ENCODE measurements at places on chromosomes 3 and 15.
A peak's percentile ranks its signal among the peaks of the same experiment; 100 is the strongest.

DNA sequence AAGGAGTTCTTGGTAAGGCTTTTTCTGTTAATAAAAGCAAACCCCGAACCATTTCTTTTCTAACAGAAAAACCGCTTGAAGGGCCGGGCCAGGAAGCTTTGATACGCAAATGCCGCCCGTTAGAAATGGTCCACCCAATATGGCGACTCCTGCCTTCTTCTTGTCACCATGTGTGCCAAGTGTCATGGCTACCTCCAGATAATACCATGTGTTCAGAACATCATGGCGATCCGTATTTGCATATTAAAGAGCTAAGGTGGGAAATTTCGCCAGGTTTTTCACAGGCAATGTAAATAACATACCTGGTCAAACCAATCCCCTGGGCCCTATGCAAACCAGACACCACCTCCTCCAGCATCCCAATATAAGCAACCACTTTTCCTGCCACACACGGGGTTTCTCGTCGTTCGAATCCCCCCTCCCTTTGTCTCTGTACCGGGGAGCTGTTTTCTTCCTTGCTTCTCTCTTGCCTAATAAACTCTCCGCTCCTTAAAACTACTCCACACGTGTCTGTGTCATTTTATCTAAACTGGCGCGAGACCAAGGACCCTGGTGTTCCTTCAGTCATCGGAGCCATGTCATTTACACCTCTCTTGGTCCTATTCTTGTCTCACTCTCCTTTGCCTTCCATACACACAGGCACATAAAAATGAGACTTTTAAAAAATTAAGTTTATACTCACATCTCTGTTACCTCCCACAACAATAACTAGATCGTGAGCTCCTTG lies 34.5 kb downstream of the NCEH1 start:
- peaks cover 2% of the 10 kb centered on the region for H3K4me1 ChIP-seq
- no peak for DNase-seq
- no peak overlapping the region for H3K27ac ChIP-seq
- no peaks in the 10 kb centered on the region for H3K27me3 ChIP-seq
- no peak overlapping the region for H3K4me3 ChIP-seq

DNA sequence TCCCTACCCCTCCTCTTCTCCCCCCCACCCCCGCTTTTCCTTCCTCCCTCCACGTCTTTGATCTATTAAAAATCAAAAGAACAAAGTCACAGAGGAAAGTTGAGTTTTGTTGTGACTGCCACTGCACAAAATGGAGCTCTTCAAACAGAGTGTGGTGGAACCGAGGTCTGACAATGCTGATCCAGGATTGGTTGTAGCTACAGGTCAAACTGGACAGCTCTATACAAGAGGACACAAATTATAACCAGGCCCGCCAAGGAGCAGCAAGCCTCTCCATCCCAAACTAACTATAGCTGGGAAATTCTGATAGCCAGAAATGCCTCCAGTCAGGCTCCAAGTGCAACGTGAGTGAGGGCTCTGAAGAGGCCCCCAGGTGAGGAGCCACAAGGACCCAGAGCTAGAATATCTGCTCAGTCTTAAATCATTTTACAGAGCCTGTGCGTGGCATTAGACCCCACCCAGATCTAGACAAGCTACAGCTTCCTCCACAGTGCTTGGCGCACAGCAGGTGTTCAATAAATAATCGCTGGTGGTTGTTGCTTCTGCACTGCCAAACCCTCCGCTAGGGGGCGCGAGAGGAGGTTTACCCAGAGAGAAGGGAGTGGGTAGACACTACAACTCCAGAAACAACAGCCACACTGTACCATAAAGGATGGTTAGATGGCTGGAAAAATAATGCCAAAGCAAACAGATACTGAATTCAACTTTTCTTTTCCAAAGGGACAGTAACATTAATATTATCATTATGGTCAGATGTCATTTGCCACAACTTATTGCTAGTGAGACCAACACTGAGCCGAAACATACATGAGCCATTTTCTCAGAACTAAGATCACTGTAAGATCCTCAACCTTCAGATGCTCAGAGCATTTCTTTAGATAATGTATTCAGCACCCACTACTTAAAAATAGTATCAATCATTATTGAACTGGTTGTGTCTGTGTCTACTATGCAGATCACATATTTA lies 44.6 kb downstream of the ZIC4 start:
- H3K4me3 ChIP-seq, result no peak overlapping the region
- DNase-seq, result no peak
- H3K36me3 ChIP-seq, result peaks cover 3% of the 10 kb centered on the region
- H3K27ac ChIP-seq, result no peak overlapping the region

DNA sequence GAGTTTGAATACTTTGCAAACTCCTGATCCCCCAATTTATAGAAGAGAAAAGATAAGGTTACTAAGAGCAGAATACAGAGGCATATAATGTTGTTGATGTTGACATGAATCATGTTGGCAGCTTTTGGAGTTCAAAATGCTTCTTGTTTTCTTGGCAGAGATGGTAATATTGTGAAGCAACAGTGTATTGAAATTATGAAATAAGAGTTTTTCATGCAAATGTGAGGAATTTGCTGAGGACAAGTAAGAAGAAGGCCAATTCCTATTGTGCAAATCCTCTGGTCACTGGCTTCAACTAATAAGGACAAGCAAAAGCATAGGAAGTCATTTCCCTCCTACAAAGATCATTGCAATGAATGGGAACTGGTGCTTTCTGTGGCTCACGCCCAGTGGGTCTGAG lies 126.9 kb upstream of the CHL1 start:
- H3K27ac ChIP-seq, result no peak overlapping the region
- no peak overlapping the region for H3K4me3 ChIP-seq
- no peaks in the 10 kb centered on the region for H3K36me3 ChIP-seq
- peaks cover 11% of the 10 kb centered on the region for H3K27me3 ChIP-seq
- DNase-seq, result no peak

GRCh38 chr15:72147418-72147817 lies 29.2 kb downstream of the SENP8 start:
- H3K27ac ChIP-seq, result no peak overlapping the region
- H3K4me3 ChIP-seq, result no peak overlapping the region
- H3K27me3 ChIP-seq, result peaks cover 15% of the 10 kb centered on the region
- no peaks in the 10 kb centered on the region for H3K36me3 ChIP-seq
- H3K4me1 ChIP-seq, result no peaks in the 10 kb centered on the region

GRCh38 chr3:11306817-11307589 lies 34.8 kb downstream of the ATG7 start:
- no peak overlapping the region for H3K4me3 ChIP-seq
- peaks cover 24% of the 10 kb centered on the region for H3K4me1 ChIP-seq
- no peaks in the 10 kb centered on the region for H3K27me3 ChIP-seq
- H3K27ac ChIP-seq, result no peak overlapping the region

DNA sequence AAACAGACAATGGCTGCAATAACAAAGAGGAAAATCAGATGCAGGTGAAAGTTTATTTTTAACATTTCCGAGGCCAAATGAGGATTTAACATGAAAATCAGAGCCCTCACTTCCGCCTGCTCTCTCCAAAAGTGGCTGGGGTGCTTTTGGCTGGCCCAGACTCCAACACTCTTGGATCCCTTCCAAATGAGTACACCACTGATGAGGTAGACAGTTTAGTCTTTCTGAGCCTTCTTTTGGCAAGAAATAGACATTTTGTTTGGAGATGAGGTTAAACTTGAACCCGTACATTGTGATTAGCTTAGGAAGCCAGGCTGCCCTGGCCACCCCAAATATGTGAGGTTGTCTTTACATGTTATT lies 51.0 kb upstream of the TRA2B start:
- no peaks in the 10 kb centered on the region for H3K36me3 ChIP-seq
- peaks cover 2% of the 10 kb centered on the region for H3K4me1 ChIP-seq
- no peak for DNase-seq
- H3K4me3 ChIP-seq, result no peak overlapping the region
- no peak overlapping the region for H3K27ac ChIP-seq

- no peaks in the 10 kb centered on the region for H3K36me3 ChIP-seq
- no peak overlapping the region for H3K4me3 ChIP-seq
- H3K27ac ChIP-seq, result no peak overlapping the region
Measured at GRCh38 chr15:43519196-43519595, 1.8 kb downstream of the MAP1A start.

GRCh38 chr3:30107531-30107930 lies 498.9 kb upstream of the TGFBR2 start:
- no peaks in the 10 kb centered on the region for H3K27me3 ChIP-seq
- H3K27ac ChIP-seq, result no peak overlapping the region
- peaks cover 2% of the 10 kb centered on the region for H3K36me3 ChIP-seq
- no peak overlapping the region for H3K4me3 ChIP-seq
- DNase-seq, result no peak
- no peaks in the 10 kb centered on the region for H3K4me1 ChIP-seq

GRCh38 chr3:107826727-107827126 lies 264.1 kb downstream of the CD47 start:
- H3K4me1 ChIP-seq, result no peaks in the 10 kb centered on the region
- H3K4me3 ChIP-seq, result no peak overlapping the region
- peaks cover 2% of the 10 kb centered on the region for H3K27me3 ChIP-seq
- DNase-seq, result no peak
- no peak overlapping the region for H3K27ac ChIP-seq
- H3K36me3 ChIP-seq, result no peaks in the 10 kb centered on the region

DNA sequence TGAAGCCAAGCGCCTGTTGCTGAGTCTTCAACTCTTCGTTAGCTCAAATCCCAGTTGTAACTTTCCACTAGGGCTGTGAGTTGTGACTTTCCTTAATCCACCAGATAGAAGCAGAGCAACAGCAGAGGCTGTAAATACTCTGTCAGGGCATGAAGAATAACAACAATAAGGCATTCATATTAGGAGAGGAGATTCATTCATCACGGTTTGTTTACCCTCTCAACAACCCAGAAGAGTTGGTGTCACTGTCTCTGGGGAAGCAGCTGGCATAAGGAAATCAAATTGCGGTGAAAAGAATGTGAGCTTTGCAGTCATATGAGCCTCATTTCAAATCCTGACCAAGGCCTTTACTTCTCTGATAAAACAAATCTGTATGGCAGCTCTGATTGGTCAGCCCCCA lies 184.8 kb downstream of the SHQ1 start:
- no peak for DNase-seq
- peaks cover 44% of the 10 kb centered on the region for H3K27me3 ChIP-seq
- no peaks in the 10 kb centered on the region for H3K36me3 ChIP-seq
- no peak overlapping the region for H3K4me3 ChIP-seq
- no peak overlapping the region for H3K27ac ChIP-seq

DNA sequence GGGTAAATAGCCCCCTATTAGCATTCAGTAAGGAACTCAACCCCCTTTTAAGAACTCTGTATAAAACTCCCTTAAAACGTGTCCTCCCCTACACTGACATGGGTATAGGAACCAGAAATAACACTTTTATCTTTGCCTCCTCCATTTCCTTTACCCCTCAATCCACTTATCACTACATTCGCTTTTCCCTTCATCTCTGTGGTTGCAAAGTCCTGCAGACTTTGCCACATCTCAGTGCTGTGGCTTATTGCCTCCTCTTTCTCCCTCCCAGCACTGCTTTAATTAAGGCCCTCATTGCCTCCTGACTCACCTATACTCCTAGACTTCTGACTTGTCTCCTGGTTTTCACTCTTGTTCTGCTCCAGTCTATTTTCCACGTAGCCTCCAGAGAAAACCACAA lies 94.3 kb upstream of the GADL1 start:
- no peak overlapping the region for H3K27ac ChIP-seq
- no peak for DNase-seq
- H3K36me3 ChIP-seq, result no peaks in the 10 kb centered on the region
- H3K4me3 ChIP-seq, result no peak overlapping the region
- peaks cover 3% of the 10 kb centered on the region for H3K4me1 ChIP-seq

DNA sequence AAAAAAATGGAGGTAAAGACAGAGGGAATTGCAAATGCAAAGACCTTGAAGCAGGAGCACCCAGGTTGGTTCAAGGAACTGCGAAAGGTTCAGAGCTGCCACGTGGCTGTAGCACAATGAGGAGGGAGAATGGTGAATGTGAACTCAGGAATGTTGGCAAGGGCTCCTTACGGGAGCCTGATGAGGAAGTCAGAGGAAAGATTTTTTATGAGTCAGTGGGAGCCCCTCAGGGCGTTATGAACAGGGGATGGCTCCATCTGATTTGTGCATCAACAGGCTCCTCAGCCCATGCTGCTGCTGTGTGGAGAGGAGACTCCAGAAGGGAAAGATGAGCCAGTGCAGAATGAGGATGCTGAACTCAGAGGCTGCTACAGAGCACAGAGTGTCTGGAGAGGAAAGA lies 194.4 kb downstream of the ARRDC4 start:
- H3K27me3 ChIP-seq, result no peaks in the 10 kb centered on the region
- peaks cover 20% of the 10 kb centered on the region for H3K4me1 ChIP-seq
- H3K36me3 ChIP-seq, result no peaks in the 10 kb centered on the region
- H3K27ac ChIP-seq, result no peak overlapping the region
- H3K4me3 ChIP-seq, result no peak overlapping the region
- no peak for DNase-seq

GRCh38 chr3:16415911-16416476 lies 97.5 kb downstream of the RFTN1 start:
- H3K27ac ChIP-seq, result peak overlapping the region; percentile 62
- no peaks in the 10 kb centered on the region for H3K27me3 ChIP-seq
- H3K36me3 ChIP-seq, result peaks cover 88% of the 10 kb centered on the region
- H3K4me3 ChIP-seq, result no peak overlapping the region
- H3K4me1 ChIP-seq, result peaks cover 96% of the 10 kb centered on the region

DNA sequence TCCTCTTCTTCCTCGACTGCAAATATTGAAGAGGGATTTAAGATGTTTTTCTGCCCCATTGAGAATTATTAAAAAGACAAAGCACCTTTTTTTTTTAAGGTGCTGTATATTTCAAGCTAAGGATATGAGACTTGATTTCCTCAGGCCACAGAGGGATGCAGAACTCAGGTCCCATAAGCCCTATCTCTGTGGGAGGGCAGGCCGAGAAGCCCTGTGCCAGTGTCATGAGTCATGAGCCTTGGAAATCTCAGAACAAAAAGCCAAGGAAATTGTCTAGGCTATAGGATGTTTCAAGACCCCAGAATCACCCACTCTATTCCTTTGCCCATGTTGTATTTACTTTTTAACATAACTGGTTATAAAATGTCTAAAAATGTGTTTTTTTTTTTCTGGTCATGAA lies 7.3 kb downstream of the ESYT3 start:
- H3K27ac ChIP-seq, result no peak overlapping the region
- H3K36me3 ChIP-seq, result no peaks in the 10 kb centered on the region
- peaks cover 10% of the 10 kb centered on the region for H3K27me3 ChIP-seq

- no peak overlapping the region for H3K27ac ChIP-seq
- H3K36me3 ChIP-seq, result peaks cover 3% of the 10 kb centered on the region
- no peak overlapping the region for H3K4me3 ChIP-seq
- H3K27me3 ChIP-seq, result no peaks in the 10 kb centered on the region
- H3K4me1 ChIP-seq, result peaks cover 2% of the 10 kb centered on the region
Measured at GRCh38 chr3:129645286-129645685, 38.8 kb upstream of the PLXND1 start.

DNA sequence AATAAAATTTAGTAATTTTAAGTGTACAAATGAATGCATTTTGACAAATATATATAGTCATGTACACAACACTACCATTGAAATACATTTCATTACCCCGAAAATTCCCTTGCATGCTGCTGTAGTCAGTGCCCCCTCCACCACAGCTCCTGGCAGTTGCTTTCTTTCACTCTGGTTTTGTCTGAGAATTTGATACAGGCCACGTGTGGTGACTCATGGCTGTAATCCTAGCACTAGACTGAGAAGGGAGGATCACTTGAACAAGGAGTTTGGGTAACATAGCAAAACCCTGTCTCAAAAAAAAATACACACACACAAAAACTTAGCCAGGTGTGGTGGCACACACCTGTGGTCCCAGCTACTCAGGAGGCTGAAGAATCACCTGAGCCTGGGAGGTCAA lies 65.4 kb downstream of the TFRC start:
- H3K27ac ChIP-seq, result no peak overlapping the region
- no peak overlapping the region for H3K4me3 ChIP-seq
- H3K4me1 ChIP-seq, result peaks cover 3% of the 10 kb centered on the region
- no peak for DNase-seq
- no peaks in the 10 kb centered on the region for H3K36me3 ChIP-seq

- no peak for DNase-seq
- H3K4me3 ChIP-seq, result no peak overlapping the region
- no peak overlapping the region for H3K27ac ChIP-seq
- no peaks in the 10 kb centered on the region for H3K27me3 ChIP-seq
- no peaks in the 10 kb centered on the region for H3K4me1 ChIP-seq
Measured at GRCh38 chr3:139979991-139980390, 45.0 kb downstream of the CLSTN2 start.
